Colonic mucosa (tissue), 4 donors: ENCODE measurements at places on chromosomes 13 and 19.

- DNase-seq: no peak
Measured at GRCh38 chr13:98947925-98948324, 29.9 kb downstream of the DOCK9 start.

GRCh38 chr19:37980419-37981170 is 73.6 kb downstream of the SIPA1L3 start:
- DNase-seq: no peak

- peak; percentile 98 for DNase-seq
Measured at GRCh38 chr19:2032296-2032941, 16.9 kb upstream of the BTBD2 start.

- no peak for DNase-seq
Measured at GRCh38 chr13:39998166-39998565, 342.7 kb downstream of the COG6 start.

- no peak for DNase-seq
Measured at GRCh38 chr13:31437975-31438374, 238.2 kb downstream of the B3GLCT start.

DNA sequence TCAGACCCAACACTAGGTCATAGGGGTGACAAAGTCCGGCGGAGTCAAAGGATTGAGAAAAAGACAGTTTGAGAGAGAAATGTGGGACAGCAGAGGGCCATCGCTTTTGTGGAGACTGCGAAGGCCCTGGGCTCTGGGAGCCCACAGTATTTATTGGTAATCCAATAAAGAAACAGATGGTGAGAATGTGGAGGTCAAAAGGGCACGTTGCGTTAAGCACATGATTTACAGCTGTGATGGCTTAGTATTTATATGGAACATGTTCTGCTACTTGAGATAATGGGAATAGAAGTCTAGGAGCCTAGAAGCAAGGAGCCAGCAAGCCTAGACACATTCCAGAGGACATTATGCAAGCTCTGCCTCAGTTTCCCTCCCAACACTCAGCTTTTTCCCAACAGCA is 2521.1 kb downstream of the PCDH9 start:
- no peak for DNase-seq

GRCh38 chr13:30580852-30581502 is 36.7 kb upstream of the USPL1 start:
- no peak for DNase-seq

DNA sequence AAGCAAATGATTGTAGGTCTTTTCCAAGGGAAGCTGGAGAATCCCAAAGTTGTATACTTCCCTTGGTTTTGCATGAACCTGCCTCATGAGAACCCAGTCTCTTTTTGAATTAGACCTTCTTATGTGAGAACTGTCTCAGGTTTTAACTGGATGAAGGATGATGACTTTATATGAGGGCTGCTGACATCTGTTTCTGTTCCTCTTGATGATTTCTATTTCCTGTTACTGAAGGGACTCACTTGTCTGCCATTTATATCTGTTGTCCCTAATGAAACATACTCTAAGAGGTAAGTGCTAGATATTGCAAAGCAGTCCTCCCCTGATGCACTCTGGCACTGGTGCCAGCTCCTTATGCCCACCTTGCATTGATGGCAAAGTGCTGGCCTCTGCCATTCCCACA is 33.6 kb downstream of the ERICH4 start:
- DNase-seq: no peak

GRCh38 chr13:55869648-55870047 is 1271.1 kb upstream of the PRR20A start:
- DNase-seq: no peak

DNA sequence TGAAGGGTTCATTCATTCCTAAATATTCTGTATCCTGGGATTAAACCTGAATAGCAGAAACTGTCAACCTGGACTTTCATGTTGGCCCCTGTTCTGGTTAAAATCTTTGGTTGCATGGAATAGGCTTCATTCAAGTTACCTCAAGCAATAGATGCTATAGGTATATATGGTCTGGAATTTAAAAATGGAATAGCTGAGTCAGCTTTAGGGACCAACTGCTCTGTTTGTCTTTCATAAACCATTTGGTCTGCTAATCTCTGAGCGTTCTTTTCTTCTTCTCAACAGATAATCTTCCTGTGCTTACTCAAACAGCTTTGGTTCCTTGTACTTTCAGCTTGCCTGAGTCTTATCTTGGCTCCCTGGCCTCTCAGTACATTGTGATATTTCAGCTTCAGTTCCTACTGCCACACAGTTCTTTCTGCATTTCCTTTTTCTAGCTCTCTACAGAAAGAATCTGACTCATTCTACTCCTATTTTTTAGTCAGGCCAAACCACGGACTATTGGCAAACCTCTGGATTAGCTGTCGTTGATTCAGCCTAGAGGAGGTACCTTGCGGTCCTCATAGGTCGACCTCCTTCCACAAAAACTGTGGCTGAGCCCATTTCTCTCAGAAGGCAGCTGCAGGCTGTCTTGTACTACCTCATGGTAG is 35.9 kb upstream of the MAB21L1 start:
- no peak for DNase-seq

- no peak for DNase-seq
Measured at GRCh38 chr13:44749906-44750305, 173.8 kb upstream of the TSC22D1 start.

GRCh38 chr13:84925443-84925842 is 873.8 kb downstream of the SLITRK6 start:
- no peak for DNase-seq

DNA sequence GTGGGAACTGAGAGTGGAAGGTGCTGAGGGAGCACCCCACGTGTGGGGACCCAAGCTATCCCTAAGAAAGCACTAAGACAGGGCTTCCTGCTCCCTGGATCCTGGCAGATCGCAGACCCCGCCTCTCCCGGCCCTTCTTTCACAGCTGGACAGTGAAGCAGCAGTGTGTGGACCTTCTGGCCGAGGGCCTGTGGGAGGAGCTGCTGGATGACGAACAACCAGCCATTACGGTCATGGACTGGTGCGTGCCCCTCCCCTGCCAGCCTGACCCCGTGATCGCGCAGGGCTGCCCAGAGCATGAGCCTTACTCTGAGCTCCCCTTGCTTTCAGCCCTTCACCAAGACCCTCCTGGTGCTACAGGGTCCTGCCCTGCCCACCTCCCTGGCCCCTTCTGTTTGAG is 2.3 kb downstream of the NCCRP1 start:
- no peak for DNase-seq

DNA sequence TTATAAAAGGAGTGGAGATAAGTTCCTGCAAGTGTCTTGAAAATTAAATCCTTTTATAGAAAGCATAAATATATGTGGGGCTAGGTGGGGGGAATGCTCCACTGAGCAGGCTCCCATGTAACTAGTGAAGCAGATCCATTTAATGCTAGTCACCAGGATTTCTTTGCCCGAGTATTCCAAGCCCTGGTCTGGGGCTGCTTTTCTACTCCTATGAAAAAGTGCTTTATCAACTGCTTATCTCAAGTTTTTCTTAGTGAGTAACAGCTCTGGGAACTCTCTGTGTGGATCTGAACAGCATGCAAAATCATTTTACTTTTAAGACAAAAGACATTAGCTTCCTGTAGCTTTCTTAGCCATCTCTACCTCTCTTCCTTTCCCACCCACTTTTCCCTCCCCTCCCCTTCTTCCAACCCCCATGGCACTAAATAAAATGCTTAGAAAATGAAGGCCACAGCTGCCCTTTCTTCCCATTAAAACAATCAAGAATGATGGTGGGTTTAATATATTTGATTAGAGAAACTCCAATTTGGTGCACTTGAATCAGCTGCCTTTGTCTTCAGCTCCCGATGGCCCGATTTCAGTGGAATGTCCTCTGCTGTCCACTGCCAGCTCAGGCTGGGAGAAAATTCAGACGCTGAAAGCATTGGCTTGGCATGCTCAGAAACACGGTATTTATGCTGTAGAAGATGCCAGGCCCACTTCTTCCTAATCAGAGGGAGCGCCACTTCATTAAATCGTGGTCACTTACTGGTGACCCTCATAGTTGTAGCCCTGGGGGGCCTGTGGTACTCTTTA is 475.1 kb downstream of the FOXO1 start:
- DNase-seq: no peak

DNA sequence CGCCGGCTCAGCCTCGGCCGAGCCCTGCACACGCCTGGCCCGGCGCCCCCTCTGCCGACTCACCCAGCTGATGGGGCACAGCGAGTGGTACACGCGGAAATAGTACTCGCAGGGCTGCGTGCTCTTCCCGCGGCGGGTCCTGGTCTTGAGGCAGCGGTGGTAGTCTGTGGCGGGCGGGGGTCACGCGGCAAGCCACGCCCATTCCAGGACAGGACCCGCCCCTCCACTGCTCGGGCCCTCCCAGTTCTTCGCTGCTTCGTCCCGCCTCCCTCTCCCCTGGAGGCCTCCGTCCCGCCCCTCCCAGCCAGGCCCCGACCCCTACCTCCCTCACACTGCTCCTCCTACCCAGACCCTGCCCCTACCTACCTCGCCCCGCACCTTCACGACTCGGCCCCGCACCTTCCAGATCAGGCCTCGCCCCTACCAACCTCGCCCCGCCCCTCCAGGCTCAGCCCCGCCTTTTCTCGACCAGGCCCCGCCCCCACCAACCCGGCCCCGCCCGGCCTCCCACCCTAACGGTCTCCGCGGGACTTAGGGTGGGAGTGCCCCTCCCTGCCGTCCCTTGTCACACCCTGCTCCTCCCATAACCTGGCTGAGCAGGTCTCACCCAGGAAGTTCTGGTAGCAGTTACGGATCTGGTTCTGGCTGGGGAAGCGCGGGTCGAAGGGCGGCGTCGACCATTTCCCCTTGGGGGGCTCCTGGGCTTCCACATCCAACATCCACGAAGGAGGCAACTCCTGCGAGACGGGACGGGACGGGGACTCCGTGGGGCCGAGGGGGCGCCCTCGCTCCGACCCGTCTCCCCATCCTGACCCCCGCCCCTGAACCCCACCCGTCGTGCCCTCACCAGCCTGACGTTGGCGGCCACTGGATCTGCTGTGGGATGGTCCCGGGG is 469 bp downstream of the COX6B2 start:
- DNase-seq: peak; percentile 84

- DNase-seq: no peak
Measured at GRCh38 chr13:30971575-30971974, 39.1 kb downstream of the TEX26 start.

DNA sequence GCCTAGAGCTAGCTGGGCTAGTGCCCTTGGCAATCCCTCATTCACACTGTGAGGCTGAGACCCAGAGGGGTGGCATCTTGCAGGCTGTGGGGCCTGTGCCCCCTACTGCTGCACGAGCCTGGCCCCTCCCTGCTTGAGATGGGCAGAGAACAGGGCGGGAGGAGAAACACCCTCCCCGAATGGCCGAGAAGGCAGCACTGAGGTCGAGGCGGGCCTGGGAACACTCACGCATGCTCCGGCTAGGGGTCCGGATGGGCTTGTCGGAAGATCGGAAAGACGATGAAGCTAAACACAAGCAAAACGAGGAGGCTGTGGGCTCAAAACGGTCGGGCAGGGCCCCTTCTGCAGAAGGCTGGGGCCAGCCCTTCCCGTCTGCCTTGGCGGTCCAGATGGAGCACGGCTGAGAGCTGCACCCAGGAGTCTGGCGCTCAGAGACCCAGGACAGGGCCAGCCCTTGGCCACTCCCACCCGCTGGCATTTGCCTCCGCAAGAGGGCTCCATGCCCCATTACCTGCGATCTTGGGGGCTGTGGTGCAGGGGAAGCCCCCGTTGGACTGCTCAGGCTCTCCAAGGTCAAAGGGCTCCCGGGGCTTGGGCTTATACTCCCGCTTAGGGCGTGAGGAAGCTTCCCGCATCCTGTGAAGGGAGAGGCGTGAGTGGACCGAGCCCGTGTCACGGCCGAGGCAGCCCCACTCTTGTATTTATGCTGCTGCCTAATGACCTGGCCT is 18.9 kb downstream of the MPND start:
- DNase-seq: no peak

DNA sequence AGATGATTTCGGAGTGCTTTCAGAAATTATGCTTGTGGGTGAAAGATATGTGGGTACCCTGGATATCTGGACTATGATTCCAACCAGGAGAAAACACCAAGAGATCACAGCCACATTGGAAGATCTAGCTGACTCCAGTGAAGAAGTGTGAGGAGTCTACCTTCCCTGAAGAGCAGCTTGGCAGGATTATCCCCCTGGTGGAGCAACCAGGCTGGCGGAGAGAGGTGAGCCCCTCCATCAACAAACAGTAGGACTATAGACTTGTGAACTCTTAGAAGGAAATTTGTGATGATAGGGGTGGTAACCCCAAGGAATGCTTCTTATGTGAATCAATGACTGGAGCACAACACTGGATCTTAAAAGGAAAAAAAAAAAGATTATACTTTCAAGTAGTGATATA is 47.8 kb upstream of the DIAPH3 start:
- DNase-seq: no peak

- DNase-seq: no peak
Measured at GRCh38 chr19:41302624-41303351, 7.2 kb upstream of the CCDC97 start.

DNA sequence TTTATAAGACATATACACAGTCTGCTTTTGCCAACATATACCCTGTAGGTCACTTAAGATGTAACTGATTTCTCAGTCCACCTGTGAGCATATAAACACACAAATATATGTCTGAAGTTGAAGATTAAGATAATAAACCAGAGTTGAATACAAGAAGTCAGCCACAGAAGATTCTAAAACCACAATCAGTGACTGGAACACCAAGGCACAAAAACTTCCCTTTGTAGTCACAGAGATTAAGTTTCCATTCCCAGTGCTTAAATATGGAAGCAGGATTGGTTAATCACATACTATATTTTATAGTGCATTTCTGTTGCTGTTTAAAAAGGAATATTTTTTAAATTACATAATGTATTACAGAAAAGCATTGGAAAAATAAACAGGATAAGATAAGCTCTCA is 39.9 kb downstream of the MTMR6 start:
- no peak for DNase-seq

GRCh38 chr19:51018745-51019543 is 565 bp downstream of the KLK10 start:
- no peak for DNase-seq

GRCh38 chr19:29478578-29479565 is 46.9 kb upstream of the VSTM2B start:
- DNase-seq: no peak

DNA sequence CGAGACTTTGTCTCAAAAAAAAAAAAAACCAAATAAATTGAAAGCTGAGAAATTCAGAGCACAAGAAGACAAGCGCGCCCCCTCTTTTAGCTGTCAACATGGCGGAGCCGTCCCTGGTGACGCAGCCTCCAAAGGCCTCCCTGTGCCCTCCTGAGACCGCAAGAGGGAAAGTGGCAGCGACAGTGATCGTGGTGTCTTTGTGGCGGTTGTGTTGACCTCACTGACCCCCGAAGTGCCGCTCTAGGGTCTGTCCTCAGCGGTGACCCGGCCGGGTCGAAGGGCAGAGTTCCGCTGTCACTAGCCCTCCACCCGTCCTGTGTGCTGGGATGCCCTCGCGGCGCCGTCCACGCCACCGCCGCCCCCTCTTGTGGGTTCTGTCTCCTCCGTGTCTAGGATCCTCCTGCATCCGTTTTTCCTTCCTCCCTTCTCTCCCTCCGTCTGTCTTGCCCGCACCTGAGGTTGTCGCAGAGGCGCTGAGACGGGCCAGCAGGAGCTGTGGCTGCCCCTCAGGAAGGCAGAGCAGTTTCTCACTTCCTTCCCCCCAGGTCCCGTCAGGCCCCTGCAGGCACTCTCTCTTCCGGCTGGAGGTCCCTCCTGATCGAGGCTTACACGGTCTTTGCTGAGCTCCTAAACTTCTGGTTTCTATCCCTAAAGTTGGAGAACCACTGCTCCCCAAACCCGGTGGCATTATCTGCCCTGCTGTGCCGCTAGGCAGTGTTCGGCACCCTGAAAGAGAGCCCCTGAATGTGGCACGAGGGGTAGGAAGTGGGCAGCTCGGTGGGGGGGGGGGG is 7.2 kb downstream of the UHRF1 start:
- no peak for DNase-seq
